ENCODE measurements at places on chromosomes 12 and 14.

DNA sequence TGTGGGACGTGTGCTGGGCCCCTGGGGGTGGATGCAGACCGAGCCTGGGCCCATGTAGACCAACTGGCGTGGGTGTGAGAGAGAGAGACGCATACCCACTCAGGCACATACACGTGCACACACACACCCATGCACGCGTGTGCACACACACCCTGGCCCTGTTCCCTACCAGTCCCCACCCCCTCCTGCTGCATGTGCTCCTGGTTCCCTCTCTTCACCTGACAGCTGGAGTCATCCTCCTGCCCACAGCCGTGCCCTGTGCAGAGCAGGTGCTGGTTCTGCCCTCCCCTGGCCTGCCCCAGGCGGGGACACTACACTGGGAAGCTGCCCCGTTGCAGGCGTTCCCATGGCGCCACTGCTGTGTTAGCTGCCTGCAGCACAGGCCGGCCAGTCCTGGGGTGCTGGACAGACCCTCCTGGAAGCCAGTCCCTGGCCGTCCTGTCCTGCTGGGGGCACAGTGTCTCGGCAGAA is 18.5 kb downstream of the PACS2 start:
- no peak for DNase-seq

DNA sequence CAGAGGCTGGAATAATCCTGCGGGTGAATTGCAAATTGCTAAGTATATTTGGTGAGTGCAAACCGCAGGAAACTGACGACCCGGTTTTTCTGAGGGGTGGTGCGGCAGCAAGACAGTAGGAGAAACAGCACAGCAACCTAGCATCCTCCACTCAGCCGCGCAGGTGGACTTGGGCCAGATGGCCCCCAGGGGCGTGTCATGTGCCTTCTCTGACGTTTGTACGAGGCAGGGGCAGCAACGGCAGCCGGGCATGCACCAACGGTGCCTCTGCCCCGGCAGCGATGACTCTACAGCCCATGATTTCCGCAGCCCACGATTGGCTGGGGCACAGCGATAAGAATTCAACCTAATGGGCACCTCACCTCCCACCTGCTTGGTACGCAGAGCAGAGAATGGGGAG is 11.1 kb upstream of the CLEC2A start:
- DNase-seq: no peak

DNA sequence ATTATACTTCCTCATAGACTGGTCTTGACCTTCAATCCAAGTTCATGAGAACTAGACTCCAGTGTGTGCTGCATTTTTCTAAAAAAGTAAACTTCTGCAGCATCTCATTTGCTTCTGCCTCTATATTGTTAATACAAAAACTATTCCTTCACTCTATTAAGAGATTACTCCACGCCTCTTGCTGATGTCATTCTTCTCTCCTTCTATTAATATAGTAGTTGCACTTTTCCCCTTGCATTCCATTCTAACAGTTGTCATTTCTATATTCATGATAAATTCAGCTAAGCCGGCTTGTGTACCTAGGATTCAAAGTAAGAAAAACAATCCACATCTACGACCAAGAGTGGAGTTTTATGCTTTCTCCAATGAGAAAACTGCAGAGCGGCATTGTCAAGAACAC is 480.4 kb upstream of the NOVA1 start:
- DNase-seq: no peak

DNA sequence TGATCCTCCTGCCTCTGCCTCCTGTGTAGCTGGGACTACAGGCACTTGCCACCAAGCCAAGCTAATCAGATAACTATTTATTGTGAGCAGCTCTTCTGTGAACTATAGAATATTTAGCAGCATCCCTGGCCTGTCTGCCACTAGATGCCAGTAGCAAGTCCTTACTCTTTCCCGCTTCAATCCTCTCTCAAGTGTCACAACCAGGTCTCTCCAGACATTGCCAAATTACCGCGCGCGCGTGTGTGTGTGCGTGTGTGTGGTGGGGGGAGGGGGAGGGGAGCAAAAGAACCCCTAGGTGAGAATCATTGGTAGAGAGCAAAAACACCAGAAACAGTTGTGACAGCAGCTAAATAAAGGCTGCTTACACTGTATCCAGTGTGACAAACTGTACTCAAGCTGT is 49.9 kb downstream of the PPP2R5E start:
- DNase-seq: no peak

DNA sequence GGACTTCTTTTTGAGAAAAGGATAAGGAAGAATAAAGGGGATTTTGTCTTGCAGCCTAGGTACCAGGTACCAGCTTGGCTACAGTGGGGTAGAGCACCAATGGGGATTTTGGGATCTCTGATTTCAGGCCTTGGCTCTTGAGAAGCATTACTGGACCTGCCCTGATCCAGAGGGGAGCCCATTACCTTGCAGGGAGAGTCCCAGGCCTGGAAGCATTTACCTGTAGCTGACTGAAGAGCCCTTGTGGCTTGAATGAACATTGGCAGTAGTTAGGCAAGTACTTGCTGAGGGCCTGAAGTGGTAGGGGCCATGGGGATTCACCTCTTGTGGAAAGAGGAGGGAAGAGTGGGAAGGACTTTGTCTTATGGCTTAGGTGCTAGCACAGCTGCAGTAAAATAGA is 308.2 kb upstream of the FBXO33 start:
- DNase-seq: no peak

GRCh38 chr12:89567691-89568239 is 41.9 kb upstream of the POC1B start:
- DNase-seq: no peak

DNA sequence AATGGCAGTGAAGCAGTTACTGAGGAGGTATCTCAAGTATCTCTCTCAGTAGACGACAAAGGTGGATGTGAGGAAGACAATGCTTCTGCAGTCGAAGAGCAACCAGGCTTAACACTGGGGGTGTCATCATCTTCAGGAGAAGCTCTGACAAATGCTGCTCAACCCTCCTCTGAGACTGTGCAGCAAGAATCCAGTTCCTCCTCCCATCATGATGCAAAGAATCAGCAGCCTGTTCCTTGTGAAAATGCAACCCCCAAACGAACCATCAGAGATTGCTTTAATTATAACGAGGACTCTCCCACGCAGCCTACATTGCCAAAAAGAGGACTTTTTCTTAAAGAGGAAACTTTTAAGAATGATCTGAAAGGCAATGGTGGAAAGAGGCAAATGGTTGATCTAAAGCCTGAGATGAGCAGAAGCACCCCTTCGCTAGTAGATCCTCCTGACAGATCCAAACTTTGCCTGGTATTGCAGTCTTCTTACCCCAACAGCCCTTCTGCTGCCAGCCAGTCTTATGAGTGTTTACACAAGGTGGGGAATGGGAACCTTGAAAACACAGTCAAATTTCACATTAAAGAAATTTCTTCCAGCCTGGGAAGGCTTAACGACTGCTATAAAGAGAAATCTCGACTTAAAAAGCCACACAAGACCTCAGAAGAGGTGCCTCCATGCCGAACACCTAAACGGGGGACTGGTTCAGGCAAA is 216.6 kb downstream of the AKAP6 start:
- no peak for DNase-seq

- no peak for DNase-seq
These were observed 76.0 kb downstream of the SYNE3 start for GRCh38 chr14:95440496-95440895.

- no peak for DNase-seq
These were observed at the start of gene CCDC85C for GRCh38 chr14:99603471-99604277. Gene CCDC85C, minus strand, starts transcription at chr14:99604207. Its CDS starts 248 bp downstream, at chr14:99603959.

- no peak for DNase-seq
These were observed 577.5 kb downstream of the BCL11B start for GRCh38 chr14:98694541-98694940.

DNA sequence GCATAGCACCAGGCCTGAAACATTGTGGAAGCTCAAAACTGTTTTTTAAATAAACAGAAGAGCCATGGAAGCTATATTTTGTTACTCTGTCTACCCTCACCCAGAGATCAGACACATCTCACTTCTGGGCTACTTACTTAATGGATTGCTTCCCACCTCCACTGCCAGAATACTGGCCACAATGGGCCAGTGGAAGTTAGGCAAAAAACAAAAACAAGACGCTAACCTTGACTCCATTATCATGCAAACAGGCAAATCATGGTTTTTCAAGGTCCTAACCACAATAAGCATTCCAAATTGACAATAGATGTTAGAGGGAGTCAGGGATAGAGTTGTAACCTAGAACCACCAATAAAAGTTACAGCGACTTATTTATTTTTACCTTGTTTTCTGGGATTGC is 52.7 kb upstream of the PTCSC3 start:
- no peak for DNase-seq

GRCh38 chr12:92603741-92604432 is 98.9 kb upstream of the PLEKHG7 start:
- DNase-seq: no peak

- no peak for DNase-seq
These were observed 95.5 kb upstream of the TMPO start for GRCh38 chr12:98419795-98420404.

GRCh38 chr14:32202491-32202997 is 525 bp downstream of the RNU6-8 start:
- no peak for DNase-seq

GRCh38 chr14:61516118-61516743 is 179.1 kb upstream of the HIF1A start:
- DNase-seq: no peak

GRCh38 chr14:73973497-73973896 is 23.4 kb downstream of the COQ6 start:
- no peak for DNase-seq

DNA sequence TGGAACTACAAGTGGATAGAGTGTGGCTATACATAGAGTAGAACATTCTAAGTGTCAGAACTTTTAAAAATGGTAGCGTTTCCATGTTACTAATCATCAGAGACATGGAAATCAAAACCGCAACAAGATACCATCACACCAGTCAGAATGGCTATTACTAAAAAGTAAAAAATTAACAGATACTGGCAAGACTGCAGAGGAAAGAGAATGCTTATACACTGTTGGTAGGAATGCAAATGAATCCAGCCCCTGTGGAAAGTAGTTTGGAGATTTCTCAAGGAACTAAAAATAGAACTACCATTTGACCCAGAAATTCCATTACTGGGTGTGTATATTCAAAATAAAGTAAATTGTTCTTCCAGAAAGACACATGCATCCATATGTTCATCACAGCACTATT is 518.6 kb downstream of the NELL2 start:
- DNase-seq: no peak

DNA sequence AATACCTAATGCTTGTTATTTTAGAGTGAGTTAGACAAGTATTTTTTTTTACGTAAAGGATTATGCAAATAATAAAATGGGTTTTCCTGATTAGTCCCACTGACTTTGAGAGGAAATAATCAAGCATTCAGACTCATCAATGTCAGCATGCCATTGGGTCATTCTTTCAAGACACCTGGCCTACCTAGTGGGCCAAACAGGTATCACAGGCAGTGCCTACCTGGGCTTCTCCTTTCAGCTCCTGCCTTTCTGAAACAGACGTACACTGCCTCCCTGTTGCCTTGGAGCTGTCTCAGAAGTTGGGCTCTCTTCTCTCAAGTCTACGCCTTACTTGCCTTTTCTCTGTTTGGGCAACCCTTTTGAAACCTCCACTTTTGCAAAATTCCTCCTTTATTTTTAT is 545.6 kb downstream of the SNAPC1 start:
- DNase-seq: no peak

GRCh38 chr12:124750787-124751471 is 112.7 kb downstream of the SCARB1 start:
- DNase-seq: no peak

- DNase-seq: no peak
These were observed 2.1 kb downstream of the NOXRED1 start for GRCh38 chr14:77421201-77421600.

- DNase-seq: peak; percentile 23
These were observed 1.4 kb downstream of the ACTN1 start for GRCh38 chr14:68977718-68978171.

GRCh38 chr12:52798671-52799504 is 3.0 kb upstream of the KRT3 start:
- no peak for DNase-seq

- DNase-seq: no peak
These were observed 26.4 kb upstream of the SOS2 start for GRCh38 chr14:50257732-50258131.

DNA sequence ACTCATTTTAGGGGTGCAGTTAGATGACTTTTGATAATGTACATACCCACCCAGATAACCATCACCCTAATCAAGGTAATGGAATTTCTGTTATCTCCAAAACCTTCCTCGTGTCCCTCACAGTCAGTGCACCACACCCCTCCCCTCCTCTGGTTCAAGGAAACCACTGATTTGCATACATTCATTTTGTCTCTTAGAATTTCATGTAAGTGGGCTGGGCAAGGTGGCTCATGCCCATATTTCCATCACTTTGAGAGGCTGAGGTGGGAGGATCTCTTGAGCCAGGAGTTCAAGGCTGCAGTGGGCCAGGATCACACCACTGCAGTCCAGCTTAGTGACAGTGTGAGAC is 15.7 kb downstream of the ADIPOR2 start:
- no peak for DNase-seq

- DNase-seq: no peak
These were observed 17.1 kb upstream of the AMN start for GRCh38 chr14:102905116-102906108.

DNA sequence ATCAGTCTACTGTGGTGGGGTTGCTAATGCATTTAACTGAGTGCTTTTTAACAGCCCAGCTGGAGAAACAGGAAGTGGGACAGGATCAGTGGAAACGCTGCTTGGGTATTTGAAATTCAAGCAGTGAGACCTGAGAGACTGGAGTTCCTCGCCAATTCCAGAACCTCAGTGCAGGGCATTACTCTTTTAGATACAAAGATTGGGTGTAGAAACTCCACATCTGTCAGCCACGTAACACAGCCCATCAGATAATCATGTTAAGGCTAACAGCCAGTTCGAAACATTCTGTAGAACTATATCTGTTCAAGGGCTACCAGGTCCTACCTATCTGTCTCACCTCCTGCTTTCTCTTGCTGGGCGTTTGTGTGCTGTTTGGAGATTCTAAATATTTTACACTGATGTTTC is 45.5 kb downstream of the RAD52 start:
- DNase-seq: no peak

DNA sequence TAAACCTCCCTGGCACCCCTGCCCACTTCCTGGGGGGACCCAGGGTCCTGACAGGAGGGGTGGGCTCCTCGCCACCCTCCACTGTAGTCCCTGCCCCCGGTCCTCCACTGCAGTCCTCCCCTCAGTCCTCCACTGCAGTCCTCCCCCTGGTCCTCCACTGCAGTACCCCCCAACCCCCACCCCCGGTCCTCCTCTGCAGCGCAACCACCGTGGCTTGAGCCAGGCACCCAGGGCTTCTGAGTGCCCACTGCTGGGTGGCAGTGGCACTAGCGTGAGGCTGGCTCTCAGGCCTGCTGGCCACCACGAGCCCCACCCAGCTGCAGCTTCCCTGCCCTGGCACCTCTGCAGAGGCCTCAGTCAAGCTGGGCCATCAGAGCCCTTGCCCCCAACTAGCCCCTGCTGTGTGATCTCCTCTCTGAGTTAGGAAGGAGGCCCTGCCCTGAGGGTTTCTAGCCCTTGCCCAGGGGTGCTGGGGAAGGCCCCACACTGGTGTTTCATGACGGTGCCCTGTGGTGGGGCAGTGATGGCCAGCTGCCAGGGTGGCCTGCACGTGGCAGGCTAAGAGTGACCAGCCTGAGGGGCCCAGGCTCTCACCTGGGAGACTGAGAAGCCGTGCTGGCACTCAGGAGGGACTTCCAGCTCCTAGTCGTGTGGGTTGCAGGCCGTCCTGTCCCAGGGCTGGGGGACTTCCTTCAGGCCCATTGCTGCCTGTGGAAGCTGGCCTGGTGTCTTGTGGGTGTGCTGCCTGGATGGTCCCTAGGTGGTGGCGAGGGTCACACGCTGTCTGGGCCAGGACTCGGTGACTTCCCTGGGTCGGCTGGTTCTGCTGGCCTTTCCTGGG is 9.7 kb downstream of the CEP170B start:
- no peak for DNase-seq

GRCh38 chr12:3947781-3948180 is 74.6 kb upstream of the PARP11 start:
- DNase-seq: no peak
